ENCODE measurements at places on chromosomes 2 and 18. TPM values are rescaled to one million over a fixed set of nuclear protein-coding genes. Genes with fewer than 3 reads are reported as not detected.

The KLHL14 gene
- total RNA-seq: 0.33 TPM

The MARCHF4 gene
- not detected for total RNA-seq

The SRSF7 gene
- 278 TPM for total RNA-seq

The ZDBF2 gene
- total RNA-seq: 37.0 TPM

The CFAP53 gene
- 0.86 TPM for total RNA-seq

The IL1F10 gene
- total RNA-seq: not detected

The ARHGAP15 gene
- 72.1 TPM for total RNA-seq

The TMEM200C gene
- not detected for total RNA-seq

The SLC9A4 gene
- total RNA-seq: 0.22 TPM
